Hepatic stellate cell (primary cell): ENCODE measurements at places on chromosomes 3 and 15.
A peak's percentile ranks its signal among the peaks of the same experiment; 100 is the strongest.

DNA sequence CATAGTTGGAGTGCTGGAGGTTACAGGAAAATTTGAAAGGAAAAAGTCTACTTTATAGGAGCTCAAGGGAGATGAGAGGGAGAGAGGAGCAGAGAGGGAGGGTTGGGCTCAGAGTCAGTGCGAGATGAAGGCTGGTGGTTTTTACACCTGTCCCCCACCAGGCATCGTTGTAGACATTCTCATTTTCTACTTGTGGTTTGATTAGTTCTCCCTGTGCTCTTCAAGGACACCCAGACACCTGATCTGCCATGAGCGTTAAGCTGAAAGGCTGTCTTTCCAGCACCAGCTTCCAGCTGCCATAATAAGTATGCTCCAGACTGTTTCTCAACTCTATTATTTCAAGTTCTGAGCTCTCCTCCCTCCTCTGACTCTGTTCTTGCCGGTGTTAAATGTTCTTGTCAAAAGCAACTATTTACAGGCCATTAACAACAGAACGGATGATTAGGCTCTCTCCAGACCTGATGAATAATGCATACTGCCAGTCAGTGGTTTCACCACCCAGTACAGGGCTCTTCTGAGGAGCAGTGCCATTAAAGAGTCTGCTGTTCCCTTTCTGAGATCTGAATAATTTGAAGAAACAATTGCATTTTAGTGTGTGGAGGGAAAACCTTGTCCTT is 514.6 kb upstream of the MCTP2 start:
- DNase-seq, result no peak

- no peak for DNase-seq
Measured at GRCh38 chr3:87996882-87997281, 61.9 kb downstream of the CGGBP1 start.

- DNase-seq, result no peak
Measured at GRCh38 chr3:155179966-155180757, 100.0 kb downstream of the MME start.

DNA sequence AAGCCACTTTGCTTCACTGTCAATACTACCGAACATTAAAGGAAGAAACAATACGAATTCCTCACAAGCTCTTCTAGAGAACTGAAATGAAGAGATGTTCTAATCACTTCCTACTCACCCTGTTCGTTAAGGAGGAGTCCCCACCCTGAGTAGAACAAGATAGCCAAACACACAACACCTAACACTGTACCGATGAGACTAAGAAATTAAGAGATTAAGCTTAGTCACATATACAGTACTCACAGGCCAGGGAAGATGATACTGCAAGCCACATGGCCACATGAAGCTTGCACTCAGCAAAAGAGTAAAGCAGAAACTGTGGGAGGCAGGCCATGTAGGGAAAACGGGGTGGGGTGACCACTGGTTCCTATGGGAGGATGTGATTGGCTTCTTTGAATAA is 48.0 kb downstream of the CGGBP1 start:
- no peak for DNase-seq

DNA sequence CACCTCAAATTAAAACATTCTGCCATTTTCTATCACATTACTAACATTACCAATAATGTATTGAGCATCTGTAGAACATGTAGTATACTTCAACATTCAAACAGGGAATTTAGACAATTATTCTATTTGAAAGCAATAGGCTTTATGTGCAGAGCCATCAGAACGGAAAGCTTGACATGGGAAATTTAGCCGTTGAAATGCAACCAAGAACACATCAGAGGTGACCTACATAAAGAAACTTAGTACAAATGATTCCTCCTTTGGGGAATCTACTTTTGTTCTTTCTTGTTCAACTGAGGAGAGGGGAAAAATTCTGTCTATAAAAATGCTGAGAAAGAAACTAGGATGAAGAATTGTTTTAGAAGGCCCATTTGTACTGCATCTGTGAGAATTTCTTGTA is 38.6 kb upstream of the RBMS3 start:
- no peak for DNase-seq

GRCh38 chr3:184691397-184692231 is 20.2 kb downstream of the MAGEF1 start:
- DNase-seq, result no peak

DNA sequence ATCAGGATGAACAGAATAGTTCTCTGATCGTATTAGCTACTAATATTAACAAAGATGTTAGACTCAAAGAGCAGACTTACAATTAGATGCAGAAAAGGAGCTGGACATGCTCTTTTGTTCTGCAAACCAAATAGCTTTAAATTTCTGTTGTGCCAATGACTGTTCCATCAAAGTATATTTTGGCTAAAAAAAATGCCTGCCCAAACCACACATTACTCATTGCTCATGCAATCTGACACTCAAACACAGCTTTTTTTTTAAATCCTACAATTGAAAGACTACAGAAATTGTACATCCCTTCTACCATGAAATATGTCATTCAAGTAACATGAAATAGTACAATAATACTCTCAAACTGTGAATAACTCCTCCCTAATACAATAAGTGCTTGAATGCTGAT is 48.6 kb downstream of the SHOX2 start:
- DNase-seq, result no peak

GRCh38 chr3:157167371-157168042 is 7.6 kb upstream of the CCNL1 start:
- no peak for DNase-seq

DNA sequence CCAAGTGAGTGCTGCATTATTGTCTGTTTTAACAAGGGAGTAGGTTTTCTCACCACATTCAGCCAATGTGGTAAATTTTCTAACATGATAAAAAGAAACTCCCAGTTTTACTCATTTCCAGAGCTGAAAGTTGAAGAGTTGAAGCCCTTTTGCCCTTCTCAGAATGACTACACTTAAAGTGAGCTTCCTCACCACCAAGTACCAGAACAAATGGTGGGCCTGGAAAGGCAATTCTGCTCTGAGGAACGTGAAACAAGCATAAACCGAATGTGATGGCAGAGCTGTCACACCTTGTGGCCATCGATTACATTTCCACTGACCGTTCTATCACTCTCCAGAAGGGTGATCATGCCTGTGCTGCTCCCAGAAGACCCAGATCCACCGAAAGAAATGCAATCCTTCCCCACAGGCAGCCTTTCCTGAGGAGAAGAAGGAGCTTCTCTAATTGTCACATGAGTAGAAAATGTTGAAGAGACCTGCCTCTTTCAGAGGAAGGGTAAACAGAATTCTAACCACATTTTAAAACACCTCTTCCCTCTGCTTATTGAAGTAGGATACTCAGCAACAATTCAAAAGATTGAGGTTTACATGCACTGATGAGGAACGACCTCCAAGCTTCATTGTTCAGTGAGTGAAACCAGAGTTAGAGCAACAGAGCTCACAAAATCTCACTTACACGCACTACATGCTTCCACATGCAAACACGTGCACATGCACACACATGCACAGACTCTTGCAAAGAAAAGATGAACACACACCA is 21.4 kb upstream of the CCR9 start:
- DNase-seq, result no peak

GRCh38 chr15:73926219-73927002 is at the start of gene LOXL1:
Gene LOXL1 (plus strand): TSS chr15:73926462. CDS start chr15:73926784, 322 bp downstream.
- peak; percentile 98 for DNase-seq

DNA sequence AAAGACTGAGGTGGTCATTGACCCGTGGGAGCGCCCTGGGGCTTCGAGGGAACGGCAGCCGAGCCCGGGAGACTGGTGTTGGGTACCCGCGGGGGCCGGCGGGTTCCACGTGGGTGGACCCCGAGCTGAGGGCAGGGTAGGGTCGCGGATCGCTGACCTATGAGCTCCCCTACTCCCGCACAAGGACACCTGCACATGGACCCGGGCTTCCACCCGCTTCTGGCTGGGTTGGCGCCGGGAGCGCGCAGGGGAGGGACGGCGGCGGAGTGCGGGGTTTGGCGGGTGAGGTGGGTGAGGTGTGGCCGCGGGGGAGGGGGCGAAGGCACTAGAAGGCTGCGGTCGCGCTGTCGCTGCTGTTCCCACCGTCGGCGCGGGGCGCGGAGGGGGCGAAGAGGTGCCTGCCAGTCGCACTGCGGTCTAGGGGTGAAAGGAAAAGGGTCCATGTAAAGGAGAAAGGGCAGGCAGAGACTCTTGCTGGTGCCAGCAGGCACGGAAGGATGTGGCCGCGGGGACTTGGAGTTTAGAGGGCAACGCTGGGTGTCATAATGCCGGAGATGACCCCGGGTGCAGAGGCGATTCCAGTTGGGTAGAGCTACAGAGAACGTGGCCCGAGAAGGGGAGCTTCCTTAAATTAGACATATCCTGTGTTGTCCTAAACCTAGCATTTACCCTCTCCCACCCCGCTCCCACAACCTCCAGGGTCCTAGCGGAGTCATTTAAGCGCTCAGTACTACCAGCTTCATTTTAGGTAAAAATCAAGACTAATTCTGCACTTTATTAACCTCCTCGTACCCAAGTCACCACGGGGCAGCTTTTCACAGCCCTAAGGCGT is 245.9 kb upstream of the TOPAZ1 start:
- peak; percentile 30 for DNase-seq

GRCh38 chr3:53628536-53629401 is 134.4 kb downstream of the CACNA1D start:
- no peak for DNase-seq
